ENCODE measurements at places on chromosomes 5 and 9. TPM values are rescaled to one million over a fixed set of nuclear protein-coding genes. Genes with fewer than 3 reads are reported as not detected.

GRCh38 chr5:172820046-172820767 is 13.8 kb upstream of the ERGIC1 start:
- DNase-seq: peak; percentile 69

DNA sequence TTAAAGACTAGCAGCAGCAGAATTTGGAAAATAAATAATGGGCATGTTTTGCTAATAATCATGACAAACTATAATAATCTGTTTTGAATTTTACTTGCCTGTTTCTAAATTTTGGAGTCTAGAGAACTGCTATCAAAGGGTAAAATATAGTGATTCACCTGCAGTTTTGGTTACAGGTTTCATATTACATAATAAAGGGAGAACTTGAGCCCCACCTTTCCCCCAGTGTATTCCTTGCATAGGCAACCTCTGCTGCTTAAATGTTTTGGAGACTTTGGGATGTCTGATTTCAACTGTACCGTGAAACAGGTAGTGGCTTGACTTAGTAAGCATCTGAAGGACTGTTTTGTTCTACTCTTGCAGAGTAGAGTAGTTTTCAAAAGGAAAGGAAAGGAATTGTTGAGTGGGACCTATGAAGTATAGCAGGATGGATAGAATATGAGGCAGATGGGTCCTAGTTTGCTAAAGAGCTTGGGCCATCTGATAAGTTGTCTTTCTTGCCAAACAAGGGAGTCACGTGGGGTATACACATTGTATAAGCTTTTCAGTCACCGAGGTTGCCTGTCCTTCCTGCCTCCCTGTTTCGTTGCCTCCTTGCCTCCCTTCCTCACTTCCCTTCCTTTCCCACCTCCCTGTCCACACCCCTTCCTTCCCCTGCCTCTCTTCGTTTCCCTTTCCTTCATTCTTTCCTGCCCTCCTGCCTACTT is 19.1 kb downstream of the CREBRF start:
- DNase-seq: no peak

GRCh38 chr9:98135938-98136337 is 16.9 kb upstream of the TRIM14 start:
- no peak for DNase-seq

DNA sequence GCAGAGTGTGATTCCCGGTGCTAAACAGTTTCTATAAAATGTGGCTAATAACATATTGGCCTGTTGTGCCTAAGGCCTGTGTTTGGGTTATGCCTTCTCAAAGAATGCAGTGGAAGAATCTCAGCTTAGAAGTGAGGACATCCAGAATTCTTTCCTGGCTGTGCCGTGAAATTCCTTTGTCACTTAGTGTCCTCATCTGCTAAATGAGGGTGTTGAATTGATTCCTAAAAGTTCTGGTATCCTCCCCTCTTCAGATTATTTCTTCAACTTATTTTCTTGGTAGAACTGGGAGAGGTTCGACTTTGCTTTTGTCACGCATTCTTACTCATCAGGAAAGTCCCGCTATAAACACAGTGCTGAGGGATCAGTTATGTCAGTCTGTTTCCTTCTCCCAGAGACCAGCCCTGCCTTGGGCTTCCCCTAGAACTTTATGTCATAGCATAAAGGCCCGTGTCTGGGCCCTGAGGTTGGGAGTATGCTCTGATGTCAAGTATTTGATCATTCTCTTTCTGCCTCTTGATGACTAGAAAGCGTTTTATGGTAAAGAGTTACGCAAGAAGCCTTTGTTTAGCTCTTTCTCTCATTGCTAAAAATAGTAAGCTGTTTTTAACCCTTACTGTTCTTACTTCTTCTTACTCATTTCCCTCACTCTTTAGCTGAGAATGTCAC is 29.5 kb downstream of the MTAP start:
- DNase-seq: peak; percentile 39

DNA sequence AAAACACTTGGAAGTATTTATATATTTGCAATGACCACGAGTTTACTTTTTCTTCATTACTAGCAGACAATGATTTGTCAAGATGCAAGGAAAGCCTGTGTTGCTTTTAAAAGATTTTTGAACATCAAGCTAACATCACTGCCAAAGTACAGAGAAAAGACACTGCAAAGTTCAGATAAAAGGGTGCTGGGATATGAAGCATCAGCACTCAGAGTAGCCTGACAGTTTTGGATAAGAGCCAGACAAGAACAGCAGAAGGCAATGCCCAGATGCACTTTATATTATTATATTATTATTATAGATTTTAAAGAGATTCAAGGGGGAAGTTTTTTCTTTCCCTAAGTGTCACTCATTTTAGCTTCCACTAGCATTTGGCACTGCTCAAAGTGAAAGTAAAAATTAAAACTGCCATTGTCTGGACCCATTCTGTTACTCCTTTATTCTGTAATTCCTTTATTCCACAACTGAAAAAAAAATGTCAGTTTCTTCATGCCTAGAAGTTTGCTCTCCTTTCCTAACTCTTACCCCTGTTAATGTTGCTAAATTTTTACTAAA is 240.6 kb downstream of the EFNA5 start:
- DNase-seq: no peak

Gene NDUFA8
- 33.5 TPM for total RNA-seq

Gene GLT6D1
- not detected for total RNA-seq

- DNase-seq: no peak
Observed at GRCh38 chr5:181005791-181006190, 17.1 kb downstream of the BTNL3 start.

DNA sequence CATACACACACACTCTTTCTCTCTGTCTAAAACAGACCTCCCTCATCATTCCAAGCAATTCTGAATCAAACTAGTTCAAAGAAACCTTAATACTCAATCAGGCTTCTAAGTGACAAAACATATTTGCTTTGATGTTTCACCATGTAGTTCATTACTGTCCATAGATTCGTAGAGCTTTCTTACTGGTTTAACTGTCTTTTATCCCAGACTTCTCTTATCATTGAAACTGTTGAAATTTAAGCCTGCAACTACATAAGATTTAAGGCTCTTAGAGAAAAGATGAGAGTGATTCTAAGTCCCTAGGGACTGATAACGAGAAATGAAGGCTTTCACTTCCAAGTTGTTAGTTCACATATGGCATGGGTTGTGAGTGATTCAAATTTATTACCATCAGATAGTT is 11.0 kb upstream of the PLAC8L1 start:
- DNase-seq: no peak

Gene SHROOM1
- 27.0 TPM for total RNA-seq

Gene PCDHGB1
- total RNA-seq: 0.20 TPM

DNA sequence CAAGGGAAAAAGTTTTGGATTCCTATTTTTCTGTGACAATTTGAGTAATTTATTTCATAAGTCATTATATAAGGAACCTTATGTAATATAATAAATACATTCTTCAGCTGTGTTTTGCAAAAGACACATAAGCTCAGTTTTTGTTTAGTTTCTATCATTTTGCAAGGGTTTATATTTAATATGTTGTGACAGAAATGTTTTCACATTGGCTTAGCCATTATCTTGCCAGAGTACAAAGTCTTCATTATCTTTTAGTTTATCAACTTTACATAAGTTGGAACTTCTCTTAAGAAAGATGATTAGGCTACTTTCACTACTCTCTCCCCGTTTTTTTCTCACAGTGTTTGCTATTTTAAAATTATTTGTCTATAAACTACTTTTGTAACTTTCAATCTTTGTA is 54.8 kb downstream of the ERCC6L2 start:
- DNase-seq: no peak

Gene PTPRD
- total RNA-seq: 0.37 TPM

Gene PAPPA
- total RNA-seq: not detected

GRCh38 chr5:62701036-62701435 is 122.4 kb downstream of the LRRC70 start:
- DNase-seq: no peak

- no peak for DNase-seq
Observed at GRCh38 chr9:84002344-84002743, 21.7 kb downstream of the RMI1 start.

- no peak for DNase-seq
Observed at GRCh38 chr5:124605541-124605940, 140.9 kb downstream of the ZNF608 start.

- DNase-seq: no peak
Observed at GRCh38 chr5:166881802-166882201, 1409.6 kb upstream of the WWC1 start.

GRCh38 chr5:140420665-140421361 is 19.2 kb downstream of the ANKHD1 start:
- no peak for DNase-seq

DNA sequence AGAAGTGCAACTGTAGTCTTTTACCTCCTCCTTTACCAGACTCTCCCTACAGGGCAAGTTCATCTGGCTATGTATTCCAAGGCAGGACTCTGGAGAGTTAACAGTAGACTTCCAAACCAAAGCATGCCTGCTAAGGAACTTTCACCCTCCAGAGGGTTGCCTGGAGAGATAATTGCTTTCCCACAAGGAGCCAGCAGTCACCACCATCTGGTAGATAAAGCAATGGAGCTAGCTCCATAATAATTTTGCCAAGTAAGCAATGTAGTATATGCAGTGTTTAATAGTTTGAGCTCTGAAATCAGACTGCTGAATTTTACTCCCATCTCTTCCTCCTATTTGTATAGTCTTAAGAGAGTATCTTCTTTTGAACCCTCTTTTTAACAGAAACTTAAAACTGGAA is 566.8 kb upstream of the PTGER4 start:
- DNase-seq: no peak

DNA sequence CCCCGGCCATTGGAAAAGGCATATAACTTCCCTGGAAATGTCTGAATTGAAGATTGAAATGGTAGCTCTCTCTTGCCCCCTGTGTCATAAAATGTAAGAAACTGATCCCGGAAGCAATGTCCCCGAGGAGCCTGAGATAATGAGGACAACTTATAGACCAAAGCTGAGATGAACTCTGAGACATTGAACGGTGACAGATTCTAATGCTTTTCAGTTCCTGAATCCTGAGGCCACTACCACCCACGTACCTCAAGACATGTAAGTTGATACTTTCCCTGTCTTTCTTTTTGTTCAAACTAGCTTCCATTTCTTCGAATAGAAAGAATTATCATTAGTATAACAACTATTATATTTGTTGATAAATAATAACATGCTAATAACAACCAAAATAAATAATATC is 51.0 kb downstream of the KIF4B start:
- DNase-seq: no peak

Gene TMEM232
- 2.0 TPM for total RNA-seq

Gene MZB1
- 0.24 TPM for total RNA-seq

- DNase-seq: no peak
Observed at GRCh38 chr5:172274951-172275753, 8.4 kb downstream of the UBTD2 start.

Gene PPIC
- 43.9 TPM for total RNA-seq

Gene PCDHGA3
- total RNA-seq: not detected

GRCh38 chr9:115944166-115944948 is 209.2 kb upstream of the PAPPA start:
- no peak for DNase-seq

Gene SHC3
- total RNA-seq: 2.3 TPM

Gene ELOVL7
- total RNA-seq: 42.7 TPM

GRCh38 chr9:81620002-81620390 is 69.4 kb downstream of the TLE1 start:
- no peak for DNase-seq

Data from Calu3 (cell line).